ENCODE measurements at places on chromosomes 3 and 15.

GRCh38 chr3:111311126-111311525 is 230.9 kb upstream of the CD96 start:
- no peak for DNase-seq

DNA sequence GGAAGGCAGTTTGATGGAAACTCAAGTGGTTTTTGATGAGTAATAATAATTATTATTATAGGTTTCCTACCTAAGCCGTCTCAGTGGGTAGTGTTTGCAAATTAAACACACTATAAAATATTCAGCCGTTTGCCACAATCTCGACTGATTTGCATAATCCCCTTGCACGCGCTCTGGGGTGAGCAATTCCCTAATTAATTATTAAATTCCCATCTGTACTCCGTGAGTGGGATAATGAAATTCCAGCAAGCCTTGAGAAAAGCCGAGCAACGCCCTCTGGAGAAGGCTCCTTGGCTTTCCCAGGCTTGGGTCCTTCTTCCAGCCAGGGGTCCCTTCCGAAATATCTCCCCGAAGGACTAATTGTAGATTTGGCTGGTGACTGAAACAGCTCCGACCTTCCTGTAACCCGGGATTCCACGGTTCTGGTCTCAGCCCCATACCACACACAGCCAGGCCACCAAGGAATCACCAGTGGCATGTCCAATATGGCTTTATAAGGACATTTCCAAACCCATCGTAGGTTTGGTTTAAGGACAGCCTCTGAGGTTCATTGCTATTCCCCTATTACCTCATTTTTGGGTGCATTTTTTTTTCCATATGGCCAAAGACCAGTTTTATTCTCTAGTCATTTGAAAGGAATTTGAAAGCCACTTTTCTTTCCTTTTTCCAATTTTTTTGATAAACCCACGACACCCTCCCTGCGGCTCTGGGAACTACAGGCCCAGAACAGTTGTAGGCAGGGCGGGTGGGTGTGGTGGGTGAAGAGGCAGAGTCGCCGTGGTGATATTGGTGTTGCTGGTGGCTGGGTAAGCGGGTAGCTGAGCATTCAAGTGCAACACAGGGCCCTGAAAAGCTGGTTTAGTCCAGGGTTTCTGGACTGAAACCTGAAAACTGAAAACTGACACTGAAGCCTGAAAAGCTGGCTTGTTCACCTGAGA is 33.2 kb upstream of the RGMA start:
- no peak for DNase-seq

GRCh38 chr15:26453914-26454313 is 319.0 kb downstream of the GABRB3 start:
- DNase-seq: no peak

DNA sequence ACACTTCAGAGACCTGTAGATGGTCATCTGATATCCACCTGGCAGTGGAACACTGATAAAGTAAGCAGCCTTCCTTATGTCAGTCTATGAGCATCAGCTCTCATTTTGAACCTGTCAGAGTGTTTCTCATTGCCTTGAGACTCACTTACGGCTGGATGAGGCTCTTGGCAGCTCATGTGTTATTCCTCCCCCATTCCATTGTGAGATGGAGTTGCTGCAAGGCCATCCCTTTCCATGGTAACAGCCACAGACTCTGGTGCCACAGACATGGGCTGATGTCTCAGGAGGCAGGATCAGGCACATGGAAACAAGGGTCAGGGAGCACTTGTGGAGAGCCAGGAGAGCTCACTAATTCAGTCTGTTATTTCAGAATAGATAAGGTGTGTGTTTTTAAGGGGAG is 11.9 kb downstream of the KCNAB1 start:
- DNase-seq: no peak
